ENCODE measurements at places on chromosomes 3 and 15. TPM values are rescaled to one million over a fixed set of nuclear protein-coding genes. Genes with fewer than 3 reads are reported as not detected.

DNA sequence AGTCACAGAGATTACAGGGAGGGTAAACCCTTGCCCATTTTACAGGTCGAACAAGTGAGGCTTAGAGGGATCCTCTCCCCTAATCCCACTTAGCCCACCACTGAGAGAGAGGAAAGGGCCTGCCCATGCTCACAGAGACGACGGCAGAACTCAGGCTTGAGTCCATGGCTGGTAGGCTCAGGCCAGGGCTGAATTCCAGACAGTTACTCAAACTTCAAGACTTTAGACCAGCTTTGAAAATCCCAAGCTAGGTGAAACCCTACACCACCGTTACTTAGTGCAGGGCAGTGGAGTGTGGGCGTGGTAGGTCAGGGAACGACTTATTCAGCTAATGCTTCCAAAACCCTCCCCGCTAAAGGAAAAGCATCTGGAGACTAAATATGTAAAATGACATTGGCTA is 16.4 kb downstream of the GRIP2 start:
- peak; percentile 22 for DNase-seq

DNA sequence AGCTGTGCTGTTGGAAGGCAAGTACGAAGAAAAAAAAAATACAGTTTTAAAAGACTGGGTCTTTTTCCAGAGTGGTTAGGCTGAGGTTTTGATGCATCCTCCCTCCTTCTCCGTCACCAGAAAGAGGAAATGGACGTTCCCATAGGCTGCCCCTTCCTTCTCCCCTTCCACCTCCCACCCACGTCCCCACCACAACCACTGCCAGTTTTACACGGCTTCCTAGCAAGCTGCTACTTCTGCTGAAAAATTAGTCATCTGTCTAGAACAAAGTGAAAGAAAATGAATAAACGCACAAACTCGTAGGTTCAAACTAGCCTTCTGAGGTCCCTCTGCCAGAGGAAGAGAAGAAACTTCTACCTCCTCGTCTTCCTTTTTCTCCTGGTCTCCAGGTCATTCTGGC is 71.6 kb upstream of the RPL35A start:
- no peak for DNase-seq

- no peak for DNase-seq
Observed at GRCh38 chr15:42100021-42100800, 5.8 kb upstream of the PLA2G4D start.

DNA sequence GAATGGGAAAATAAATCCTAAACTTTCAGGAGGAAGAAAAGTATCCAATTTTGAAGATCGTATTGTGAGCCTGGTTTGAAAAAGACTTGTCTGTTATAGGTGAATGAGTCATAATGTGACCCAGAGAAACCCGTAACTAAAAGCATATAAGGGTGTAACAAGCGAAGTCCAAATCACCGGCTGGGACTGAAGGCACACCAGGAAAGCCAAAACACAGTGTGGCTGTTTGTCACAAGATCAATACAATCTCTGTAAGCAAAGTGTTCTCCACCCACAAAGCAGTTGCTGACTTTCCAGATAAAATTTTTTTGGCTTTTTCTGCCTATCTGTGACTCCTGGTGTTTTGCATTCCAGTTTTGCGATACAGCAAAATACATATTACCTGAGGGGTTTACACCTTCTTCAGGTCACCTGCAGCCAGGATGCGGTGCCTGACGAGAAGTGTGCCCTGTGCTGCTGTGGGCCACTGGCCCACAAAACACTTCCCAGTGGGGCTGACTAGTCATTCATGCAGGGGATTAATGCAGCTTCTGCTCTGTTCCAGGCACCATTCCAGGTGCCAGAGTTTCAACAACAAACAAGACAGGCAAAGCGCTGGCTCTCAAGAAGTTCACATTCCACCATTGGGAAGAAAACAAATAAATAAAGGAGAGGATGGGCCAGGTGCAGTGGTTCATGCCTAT is 14.4 kb downstream of the HES1 start:
- DNase-seq: peak; percentile 74

DNA sequence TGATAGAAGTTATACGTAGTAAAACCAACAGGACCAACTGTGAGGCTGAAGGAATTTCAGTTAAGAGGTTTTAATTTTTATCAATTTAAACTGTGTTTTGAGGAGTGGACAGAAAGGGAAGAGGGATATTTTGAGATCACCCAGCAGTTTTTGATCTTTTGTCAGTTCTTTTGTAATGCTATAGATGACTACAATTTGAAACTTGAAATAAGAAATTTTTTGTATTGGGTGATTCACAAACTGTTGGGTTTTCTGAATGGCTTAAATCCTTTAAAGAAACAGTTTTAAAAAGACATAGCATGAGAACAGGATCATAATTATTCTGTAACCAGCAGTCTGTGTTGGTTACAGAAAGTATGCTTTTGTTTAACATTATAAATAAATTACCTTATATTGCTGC is 67.4 kb downstream of the TCF12 start:
- no peak for DNase-seq

DNA sequence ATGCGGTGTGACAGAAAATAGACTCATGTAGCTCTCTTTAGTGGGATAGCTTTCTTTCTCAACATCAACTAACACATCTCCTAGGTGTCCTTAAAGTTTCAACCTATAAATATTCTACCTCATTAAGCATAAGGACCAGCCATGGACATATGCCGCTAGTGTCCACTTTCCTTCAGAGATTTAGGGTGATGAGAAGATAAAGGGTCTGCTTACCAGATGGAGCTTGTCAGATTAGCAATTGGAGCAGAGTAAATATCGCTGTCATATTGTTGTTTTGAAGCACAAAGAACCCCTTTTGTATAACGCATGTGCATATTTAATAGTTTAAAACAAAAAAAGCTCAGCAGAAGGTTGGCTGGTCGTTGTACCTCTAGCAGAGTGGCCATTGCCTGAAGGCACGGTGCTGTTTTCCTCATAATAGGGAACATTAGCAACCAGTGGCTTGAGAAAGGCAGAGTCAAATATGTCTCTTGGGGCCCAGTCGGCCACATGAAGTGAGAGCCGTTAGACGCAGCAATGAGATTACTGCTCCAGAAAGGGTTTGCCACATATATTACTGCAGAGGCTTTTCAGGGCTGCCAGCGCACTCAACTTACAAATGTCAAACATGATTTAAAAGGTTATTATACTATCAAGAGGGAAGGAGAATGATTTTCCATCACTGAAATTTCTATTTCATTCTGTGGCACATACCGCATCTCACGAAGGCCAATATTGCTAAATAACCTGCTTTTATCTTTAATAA is 264.2 kb downstream of the ROBO2 start:
- no peak for DNase-seq

DNA sequence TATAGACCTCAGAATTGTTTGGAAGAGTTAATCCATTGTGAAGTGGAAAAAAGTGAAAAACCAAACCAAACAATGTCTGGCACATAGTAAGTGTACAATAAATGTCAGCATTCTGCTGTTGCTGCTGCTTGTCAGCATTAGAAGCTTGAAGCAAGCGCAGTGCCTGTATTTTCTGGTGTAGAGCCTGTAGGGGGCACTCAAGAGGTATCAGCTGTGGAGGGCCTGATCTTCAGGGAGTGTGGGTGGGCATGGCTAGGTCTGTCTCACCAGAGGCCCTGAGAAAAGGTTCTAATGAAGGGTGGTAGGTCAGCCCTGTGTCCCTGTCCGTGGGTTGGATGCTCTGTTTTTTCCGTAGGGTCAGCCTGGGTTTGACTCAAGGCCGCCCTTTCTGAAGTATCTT is 3.6 kb downstream of the ADAMTSL3 start:
- no peak for DNase-seq

GRCh38 chr3:31188112-31188511 is 293.7 kb upstream of the GADL1 start:
- no peak for DNase-seq

- no peak for DNase-seq
Observed at GRCh38 chr15:89243046-89243690, 611 bp upstream of the FANCI start.

GRCh38 chr3:170057550-170057949 is 19.8 kb downstream of the GPR160 start:
- no peak for DNase-seq

DNA sequence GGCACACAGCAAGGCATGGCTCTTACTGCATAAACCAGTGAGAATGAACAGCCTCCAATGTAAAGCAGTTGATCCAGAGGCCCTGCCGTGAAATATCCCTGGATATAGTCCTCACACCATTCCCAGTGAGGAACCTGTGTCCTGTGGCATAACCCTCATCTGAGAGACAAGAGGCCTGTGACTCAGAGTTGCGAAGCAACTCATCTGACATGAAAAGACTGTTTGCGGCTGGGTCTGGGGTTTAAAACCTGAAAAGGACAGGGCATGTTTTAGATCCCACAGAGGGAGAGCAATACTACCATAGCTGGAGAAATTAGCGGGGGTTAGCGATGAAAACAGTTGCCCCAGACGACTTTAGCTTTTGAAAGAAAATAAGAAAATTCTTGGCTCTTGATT is 165.3 kb upstream of the BHLHE40 start:
- DNase-seq: no peak

GPR27 gene
- total RNA-seq: 8.5 TPM

SLC51A gene
- not detected for total RNA-seq

CFAP91 gene
- 0.47 TPM for total RNA-seq

AADAC gene
- not detected for total RNA-seq
